ENCODE measurements at places on chromosomes 13 and 19.

GRCh38 chr13:34176633-34177032, 358.7 kb downstream of the RFC3 start:
- no peak for DNase-seq

- no peak for DNase-seq
Measured at GRCh38 chr13:98364647-98365046, 187.6 kb upstream of the RNF113B start.

GRCh38 chr19:49823472-49823871, 5.4 kb downstream of the MED25 start:
- no peak for DNase-seq

DNA sequence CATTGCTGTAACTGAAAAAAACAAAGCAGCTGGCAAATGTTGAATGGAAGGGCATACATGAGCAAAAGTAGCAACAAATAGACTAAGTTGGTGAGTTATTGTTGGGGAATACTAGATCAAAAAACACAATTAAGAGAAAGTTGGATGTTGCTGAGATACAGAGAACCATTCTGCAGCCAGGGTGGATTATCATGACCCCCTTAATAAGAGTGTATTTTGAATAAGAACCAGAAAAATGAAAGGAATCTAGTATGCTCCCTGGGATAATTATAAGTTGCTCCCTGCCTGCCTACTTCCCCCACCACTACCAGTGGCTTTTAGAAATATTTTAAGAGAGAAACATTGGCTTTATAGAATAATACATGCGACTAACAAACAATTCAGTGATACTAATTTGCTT, 14.5 kb upstream of the TRPC4 start:
- DNase-seq: no peak

DNA sequence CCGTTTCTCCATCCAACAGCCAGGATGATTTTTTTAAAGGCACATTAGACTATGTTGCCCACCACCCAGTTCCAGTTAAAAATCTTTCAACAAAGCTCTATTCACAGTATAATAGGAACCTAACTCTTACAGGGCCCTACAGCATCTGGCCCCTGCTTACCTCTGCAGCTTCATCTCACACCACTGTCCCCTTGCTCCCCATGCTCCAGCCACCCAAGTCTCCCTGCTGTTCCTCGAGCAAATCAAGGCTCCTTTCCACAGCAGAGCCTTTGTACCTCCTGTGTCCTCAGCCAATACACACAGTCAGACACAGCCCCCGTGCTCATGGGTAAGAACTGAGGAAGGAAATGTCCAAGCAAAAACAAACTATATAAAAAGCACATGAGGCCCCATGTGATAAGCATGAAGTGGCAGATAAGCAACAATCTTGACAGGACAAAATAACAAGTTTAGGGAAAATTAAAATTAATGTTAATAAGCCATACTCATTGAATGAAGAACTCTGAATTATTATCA, 67.5 kb downstream of the TSC22D1 start:
- no peak for DNase-seq

DNA sequence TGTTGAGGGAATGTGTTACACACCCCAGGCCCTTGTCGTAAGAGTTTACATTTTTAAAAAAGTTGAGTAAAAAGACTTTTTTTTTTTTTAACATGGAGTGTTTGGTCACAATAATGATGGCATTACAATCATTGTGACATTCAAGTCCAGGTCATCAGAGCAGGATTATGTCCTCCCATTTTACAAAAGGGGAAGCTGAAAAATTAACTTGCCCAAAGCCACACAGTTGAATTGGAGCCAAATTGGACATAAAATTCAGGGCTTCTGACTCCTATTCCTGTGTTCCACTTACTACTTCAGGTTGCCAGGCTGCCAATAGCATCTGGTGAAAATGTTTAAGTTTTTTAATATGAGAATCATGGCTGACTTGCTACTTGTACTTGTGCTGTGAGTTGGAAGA, 49.3 kb downstream of the DLEU7 start:
- no peak for DNase-seq

- DNase-seq: no peak
Measured at GRCh38 chr13:27338816-27339215, 68.2 kb downstream of the RASL11A start.

DNA sequence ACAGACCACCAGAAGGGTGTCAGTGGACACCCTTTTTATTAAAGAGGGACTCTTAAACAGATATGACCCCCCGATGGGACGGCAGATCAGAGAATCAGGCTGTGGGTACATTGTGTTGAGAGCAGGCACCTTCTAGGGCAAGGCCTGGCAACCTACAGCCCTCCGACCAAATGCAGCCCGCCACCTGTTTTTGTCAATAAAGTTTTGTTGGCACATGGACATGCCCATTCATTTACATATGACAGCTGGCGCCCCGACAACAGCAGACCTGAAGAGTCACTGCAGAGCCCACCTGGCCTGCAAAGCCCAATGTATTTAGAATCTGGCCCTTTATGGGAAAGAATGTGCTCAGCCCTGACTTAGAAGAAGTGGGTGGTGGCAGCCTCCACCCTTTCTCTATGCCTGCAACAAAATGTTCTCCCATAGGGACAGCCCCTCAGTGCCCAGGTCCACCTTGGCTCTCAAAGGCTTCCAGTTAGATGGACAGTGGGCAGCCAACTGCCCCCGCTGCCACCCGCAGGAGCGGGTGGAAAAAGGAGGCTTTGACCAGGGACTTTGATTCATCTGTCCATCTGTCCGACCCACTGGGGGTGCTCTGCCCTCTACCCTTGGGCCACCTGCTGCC, 184.9 kb downstream of the PTPRS start:
- no peak for DNase-seq

DNA sequence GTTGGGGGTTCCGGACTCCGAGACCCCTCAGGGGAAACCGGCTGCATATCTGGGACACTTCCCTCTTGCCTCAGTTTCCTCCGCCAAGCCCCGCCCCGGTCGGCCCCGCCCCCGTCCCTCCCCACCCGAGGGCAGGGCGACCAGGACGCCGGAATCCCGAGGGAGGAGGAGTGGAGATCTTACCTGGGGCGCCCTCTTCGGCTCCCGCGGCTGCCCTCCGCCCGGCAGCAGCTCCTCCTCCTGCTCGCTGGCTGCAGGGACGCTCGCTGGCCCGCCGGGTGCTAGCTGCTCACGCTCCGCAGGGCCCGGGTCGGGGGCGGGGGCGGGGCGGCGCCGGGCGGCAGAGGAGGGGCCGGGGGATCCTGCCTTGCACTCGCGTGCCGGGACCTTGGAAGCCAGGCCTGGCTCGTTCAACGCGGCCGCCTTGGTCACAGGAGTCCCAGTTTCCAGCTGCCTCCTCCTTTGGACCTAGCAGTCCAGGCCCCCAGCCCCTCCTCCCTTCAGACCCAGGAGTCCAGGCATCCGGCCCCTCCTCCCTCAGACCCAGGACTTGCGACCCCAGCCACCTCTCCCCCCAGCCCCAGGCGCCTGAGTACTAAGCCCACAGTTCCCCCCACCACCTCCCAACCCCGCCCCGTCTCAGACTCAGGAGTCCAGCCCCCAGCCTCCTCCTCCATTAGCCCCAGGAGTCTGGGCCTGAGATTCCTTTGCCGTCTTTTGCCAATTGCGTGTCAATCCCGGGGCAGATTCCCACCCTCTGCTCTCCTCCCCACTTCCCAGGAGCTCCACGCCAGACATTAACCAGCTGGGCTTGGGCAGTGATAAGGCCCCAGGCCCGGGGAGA, at the start of gene NTF4:
TSS of gene NTF4 (minus strand) at position 51 of the 844 bp plus-strand sequence. CDS start 2,821 bp downstream, outside the sequence.
- no peak for DNase-seq

DNA sequence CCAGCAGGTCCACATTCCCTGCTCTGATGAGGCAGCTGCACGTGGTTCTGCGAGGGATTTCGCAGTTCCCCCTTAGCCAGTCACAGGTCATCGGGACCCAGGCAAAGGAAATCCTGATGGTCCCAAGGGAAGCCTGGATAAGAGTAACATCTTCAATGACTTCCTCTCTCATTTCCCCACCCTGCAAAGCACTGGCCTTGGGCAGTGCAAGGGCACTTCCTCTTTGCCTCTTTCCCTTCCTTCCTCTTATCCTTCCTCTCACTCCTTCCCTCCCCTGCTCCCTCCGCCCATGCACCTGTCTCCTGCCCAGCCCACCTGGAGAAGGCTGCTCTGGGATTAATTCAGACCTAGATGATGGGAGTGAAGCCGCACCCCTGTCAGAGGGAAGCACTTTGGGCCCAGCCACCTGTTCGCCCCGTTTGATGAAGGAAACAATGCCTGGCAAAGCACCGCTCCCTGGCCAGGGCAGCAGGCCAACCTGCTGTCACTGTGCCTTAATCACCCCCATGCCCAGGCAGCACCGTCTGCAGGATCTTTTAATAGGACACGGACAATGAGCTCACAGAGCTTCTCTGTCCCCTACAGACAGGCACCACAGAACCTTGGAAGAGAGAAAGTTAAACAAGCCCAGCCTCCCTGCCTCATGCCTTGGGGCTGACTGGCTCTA, 113.5 kb upstream of the PABPC3 start:
- DNase-seq: no peak

GRCh38 chr19:1790054-1790792, 21.9 kb downstream of the ATP8B3 start:
- no peak for DNase-seq

DNA sequence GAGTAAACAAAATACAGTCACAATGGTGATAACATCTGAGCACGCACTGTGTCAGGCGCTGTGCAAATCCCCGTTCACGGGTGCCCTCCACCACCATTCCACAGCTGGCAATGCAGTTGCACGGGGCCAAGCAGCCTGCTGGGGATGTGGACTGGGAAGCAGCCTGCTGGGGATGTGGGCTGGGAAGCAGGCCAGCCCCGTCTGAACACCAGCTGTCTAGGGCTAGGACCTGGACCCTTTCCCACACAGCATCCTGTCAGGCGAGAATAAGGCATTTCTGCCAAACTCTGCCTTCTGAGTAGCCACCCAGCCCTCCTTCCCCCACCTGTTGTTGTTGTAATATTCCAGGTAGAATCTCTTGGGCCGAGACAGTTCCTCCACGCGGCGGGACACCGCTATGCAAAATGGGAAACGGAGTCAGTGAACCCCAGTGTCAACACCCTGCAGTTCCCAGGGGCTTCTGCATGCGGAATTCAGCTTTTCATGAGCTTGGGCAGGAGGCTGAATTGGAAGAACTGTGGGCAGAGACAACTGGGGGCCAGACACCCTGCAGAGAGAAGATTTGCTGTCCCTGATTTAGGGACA, 27.8 kb upstream of the MIER2 start:
- DNase-seq: peak; percentile 39

DNA sequence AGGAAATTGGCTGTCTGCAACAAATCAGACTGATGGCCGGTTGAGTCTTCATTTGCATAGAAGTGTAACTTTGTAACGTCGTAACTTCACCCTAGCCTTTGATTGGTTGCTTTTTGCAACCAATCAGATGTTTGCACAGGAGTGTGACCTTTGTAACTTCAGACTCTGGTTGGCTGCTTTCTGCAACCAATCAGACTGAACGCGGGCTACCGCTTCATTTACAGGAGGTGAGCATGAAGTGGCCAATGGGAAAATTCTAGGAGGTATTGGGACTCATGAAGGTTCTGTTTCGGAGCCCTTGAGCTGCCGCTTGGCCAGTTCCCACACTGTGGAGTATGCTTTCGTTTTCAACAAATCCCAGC, 441 bp upstream of the ZNF559 start:
- DNase-seq: peak; percentile 24

DNA sequence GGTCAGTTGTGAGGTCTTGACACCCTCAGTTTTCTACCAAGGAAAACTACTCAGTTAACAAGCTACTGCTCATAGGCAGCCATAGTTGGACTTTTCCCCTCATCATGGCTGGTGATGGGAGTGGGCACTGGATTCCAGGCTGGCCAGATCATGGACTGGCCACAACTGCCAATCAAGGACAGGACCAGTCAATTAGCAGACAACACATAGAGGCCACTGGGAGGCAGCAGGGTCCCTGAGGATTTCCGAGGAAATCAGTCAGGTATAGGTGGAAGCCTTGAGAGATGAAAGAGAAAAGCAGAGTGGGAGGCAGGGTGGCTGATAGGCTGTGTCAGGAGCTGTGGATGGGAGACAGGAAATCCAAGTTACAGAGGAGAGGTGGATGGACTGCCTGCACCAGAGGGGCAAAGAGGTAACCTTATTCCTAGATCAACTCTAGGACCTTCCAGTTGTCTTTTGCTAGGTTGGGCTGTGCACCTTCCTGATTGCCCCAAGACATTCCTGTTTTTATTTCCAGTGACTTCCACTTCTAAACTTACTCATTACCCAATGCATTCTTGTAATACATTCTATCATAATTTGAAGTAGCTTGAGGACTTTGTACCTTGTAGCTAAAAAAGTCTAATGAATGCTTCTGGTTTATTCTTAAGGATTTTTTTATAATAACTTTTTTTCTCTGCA, 361.8 kb downstream of the KCNRG start:
- DNase-seq: no peak

- no peak for DNase-seq
Measured at GRCh38 chr19:54062643-54063042, 1.1 kb downstream of the VSTM1 start.

GRCh38 chr13:112747256-112747655, 57.4 kb downstream of the ATP11A start:
- no peak for DNase-seq

DNA sequence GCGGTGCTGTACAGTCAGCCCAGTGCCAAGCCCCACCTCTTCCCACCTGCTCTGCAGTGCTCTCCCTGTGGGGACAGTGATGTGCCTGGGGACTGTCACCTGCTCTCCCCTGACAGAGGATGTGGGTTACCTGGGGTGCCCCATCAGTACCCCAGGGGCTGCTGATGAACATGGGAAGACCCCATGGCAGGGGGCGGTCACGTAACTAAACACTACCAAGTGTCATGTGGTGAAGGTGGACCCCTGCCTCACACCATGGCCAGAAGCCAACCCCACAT, 12.7 kb downstream of the KDM4B start:
- no peak for DNase-seq

DNA sequence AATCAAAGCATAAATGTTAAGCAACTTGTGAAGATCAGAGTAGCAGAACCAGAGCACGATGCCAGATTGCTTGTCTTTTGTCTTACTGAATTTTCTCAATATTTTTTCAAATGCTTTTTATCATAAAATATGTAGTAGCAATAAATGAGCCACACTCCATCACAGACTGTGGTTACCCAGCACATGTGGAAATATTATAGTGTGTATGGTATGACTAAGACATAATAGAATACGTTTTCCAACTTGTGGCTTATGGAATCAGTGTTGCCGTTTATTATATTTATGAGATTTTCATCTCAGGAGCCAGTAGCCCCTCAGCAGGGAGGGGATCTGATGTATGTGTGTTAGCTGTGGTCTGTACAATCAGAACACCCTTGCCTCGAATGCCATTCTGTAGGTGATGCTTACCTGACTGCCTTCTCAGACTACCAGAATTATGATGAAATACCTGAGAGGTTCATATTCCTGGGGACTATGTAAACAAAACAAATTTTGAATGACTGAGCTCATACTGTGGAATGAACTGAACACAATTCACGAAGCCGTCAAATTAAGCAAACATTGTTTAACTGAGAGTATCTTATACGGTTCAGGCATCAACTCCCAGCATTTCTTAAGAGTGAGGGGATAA, 1.9 kb downstream of the SCEL start:
- DNase-seq: no peak

GRCh38 chr19:45306040-45306439, 16.6 kb downstream of the CKM start:
- DNase-seq: no peak

GRCh38 chr19:46367426-46367825, 20.5 kb downstream of the PPP5C start:
- no peak for DNase-seq
